Aortic smooth muscle cell (primary cell): ENCODE measurements at places on chromosomes 2 and 18. TPM values are rescaled to one million over a fixed set of nuclear protein-coding genes. Genes with fewer than 3 reads are reported as not detected.

Gene RPE
- 55.1 and 59.4 TPM in 2 replicates for total RNA-seq

Gene PRSS56
- not detected in 2 replicates for total RNA-seq

Gene MARCO
- total RNA-seq: not detected in 2 replicates

Gene COLEC11
- total RNA-seq: 0.31 and 0.92 TPM in 2 replicates

Gene MARS2
- 1.2 and 3.0 TPM in 2 replicates for total RNA-seq

Gene FHL2
- 73.0 and 126 TPM in 2 replicates for total RNA-seq

Gene IL1R1
- 49.0 and 63.5 TPM in 2 replicates for total RNA-seq

Gene GCA
- 9.5 and 10.6 TPM in 2 replicates for total RNA-seq

Gene GTF2A1L
- 3.5 and 4.9 TPM in 2 replicates for total RNA-seq

Gene ARHGAP25
- total RNA-seq: 0.50 and 0.92 TPM in 2 replicates

Gene PLEKHH2
- 1.9 and 5.7 TPM in 2 replicates for total RNA-seq

Gene TFCP2L1
- 0.26 and 0.31 TPM in 2 replicates for total RNA-seq

Gene NFATC1
- total RNA-seq: 1.7 and 2.4 TPM in 2 replicates

Gene MERTK
- 4.9 and 5.4 TPM in 2 replicates for total RNA-seq

Gene IL37
- not detected in 2 replicates for total RNA-seq

Gene SP140L
- total RNA-seq: 9.3 and 10.3 TPM in 2 replicates
